ENCODE measurements at places on chromosomes 7 and 10.

DNA sequence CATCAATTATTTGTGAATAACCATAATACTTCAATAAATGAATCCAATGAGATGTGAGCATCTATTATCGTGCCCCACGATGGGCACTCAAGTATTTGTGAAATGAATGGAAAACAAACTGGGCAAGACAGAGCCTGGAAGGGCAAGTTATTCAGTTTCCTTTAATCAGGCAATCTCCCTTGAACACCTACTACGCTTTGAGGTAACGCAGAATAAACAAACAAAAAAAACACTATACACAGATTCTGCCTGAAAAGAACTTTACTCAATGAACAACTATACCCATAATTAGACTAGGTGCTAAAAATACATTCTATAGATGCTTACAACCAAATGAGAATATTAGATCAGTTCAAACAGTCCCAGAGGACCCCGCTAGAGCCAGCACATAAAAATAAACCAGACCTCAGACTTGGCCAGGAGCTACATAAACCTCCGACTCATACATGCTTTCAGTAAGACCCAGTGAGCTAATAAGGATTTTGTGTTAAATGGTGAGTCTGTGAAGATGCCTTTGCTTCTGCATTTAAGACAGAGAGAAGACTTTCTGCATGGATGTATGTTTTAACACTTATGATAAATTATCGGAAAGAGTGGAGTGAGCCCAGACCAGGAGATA is 121.3 kb downstream of the MPP7 start:
- no peak for DNase-seq

- no peak for DNase-seq
These were observed 64.9 kb downstream of the LCOR start for GRCh38 chr10:96896884-96897589.

DNA sequence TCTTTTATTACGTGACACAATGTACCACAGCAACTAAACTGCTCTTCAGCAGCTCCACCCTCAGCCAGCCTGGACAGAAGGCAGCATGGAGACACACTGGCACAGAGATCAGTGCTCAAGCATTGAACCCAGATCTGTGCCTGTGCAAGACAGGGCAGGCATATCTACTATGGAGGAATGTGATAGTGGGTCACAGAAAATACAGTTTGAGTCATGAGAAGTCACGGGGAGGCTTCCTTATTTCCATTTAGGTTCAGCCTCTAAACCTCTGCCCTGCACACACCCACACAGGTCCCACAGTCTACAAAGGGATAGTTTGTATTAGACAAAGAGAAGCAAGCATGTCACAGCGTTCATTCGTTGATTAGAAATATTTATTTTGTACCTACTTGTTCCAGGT is 187.4 kb upstream of the AGR3 start:
- DNase-seq = peak; percentile 2

DNA sequence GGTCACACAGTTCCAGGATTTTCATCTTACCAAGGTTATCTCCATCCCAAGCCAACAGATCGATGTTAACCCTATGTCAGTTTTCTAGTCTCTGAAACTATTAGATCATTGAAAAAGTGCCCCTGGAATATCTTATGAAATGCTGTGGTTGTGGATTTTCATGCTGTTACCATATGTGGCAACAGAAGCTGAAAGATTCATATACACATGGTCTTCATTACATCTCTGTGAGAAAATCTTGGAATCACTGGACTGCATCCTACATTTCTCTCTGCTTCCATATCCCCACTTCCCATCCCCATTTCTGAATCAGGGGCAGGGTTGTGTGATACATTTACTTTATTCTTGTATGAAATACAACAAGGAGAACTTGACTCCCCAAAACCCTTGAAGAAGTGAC is 146.1 kb downstream of the SLC16A9 start:
- no peak for DNase-seq

DNA sequence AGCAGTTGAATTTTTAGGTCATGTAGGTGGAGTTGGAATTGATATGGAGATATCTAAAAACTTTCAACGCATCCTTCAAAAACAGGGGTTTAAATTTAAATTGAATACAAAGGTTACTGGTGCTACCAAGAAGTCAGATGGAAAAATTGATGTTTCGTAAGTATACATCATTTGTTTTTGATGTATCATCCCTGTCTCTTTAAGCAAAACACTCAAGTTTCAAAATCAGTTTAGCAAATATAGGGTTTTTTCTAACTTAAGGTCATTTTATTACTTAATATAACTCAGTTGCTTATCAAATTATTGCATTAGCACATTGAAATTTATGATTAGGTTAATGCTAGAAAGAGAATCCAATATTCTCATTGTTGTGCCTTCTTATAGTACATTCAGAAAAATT is 24.6 kb downstream of the DLD start:
- DNase-seq = no peak

GRCh38 chr10:100368721-100369120 is 21.7 kb downstream of the SCD start:
- no peak for DNase-seq

GRCh38 chr10:11161096-11161495 is 143.4 kb downstream of the CELF2 start:
- no peak for DNase-seq

- DNase-seq = peak; percentile 34
These were observed 2.3 kb downstream of the GLRX3 start for GRCh38 chr10:130138479-130138866.

DNA sequence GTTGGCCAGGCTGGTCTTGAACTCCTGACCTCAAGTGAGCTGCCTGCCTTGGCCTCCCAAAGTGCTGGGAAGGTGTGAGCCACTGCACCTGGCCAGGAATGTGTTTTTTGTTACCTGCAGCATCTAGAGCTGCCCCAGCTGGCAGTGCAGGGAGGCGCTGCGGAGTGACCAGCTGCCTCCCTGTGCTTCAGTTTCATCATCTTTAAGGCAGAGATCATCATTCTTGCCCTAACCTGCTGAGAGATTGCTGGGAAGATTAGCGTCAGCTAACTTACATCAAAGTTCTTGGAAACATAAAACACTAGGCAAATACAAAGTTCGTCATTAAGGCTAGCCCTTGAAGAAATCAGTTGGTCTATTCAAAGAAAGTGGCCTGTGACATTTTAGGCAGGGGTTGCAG is 2.3 kb downstream of the ZNF282 start:
- DNase-seq = no peak
